ENCODE measurements at places on chromosomes 7 and 10.

- no peak for DNase-seq
These were observed 30.5 kb upstream of the SLC18A3 start for GRCh38 chr10:49579621-49580020.

DNA sequence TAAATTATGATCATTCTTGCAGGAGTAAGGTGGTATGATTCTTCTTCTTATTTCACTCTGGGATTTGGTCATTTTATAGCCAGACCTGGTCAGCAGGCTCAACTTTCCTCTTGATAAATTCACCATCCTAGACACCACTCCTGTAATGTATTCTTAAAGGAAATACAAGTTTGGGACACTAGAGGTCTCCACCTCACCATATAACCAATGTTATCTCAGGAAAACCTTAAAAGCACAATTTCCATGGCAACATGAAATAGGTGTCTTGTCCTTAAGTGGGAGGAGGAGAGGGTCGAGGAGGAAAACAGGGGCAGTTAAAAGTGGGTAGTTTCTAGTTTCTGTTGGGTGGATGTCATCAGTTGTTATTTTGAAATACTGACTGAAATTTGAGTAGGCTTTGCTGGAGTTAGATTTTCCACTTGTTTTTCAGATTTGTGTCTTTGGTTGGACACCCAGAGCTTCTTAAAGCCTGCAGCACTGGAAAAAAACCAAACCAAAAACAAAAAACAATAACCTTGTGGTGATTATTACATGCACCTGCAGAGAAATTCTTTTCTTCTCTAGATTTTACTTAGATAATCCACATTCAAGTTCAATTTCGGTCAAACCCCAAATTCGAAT is 163.1 kb downstream of the PRKCQ start:
- no peak for DNase-seq

GRCh38 chr7:148791546-148791945 is 92.5 kb downstream of the EZH2 start:
- DNase-seq: no peak

DNA sequence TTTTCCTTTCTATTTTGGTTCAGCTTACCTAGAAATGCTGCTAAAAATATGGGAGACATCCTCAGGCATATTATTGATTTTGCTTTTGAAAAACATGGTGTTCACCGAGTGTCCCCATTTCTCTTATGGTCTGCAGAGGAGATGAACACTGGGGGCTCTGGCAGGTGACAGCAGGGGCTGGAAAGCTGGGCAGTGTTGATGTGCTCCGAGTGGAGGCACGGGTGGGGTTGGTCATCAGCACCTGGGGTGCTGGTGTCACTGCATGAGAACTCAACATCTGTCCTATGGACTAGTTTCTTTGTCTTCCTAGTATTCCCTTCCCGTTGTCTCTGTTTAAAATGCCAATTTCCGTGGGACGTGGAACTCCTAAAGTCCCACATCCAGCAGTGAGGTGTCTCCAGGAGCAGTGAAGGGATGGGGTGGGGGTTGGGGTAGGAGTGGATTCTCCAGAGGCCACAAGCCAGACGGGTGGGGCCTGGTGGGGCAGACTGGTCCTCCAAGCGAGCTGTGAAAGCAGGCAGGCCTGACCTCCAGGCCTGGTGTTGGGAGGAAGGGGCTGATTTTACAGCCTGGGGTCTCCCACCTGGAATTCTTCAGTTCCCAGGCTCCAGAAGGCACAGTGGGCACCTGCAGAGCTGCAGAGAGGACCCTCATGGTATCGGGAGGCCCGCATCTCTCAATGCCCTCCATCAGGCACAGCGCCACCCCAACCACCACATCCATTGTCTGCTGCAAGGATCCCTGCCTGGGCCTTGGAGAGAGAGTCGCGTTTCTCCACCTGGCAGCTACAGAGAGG is 24.4 kb downstream of the ZNF775 start:
- DNase-seq: peak; percentile 39

DNA sequence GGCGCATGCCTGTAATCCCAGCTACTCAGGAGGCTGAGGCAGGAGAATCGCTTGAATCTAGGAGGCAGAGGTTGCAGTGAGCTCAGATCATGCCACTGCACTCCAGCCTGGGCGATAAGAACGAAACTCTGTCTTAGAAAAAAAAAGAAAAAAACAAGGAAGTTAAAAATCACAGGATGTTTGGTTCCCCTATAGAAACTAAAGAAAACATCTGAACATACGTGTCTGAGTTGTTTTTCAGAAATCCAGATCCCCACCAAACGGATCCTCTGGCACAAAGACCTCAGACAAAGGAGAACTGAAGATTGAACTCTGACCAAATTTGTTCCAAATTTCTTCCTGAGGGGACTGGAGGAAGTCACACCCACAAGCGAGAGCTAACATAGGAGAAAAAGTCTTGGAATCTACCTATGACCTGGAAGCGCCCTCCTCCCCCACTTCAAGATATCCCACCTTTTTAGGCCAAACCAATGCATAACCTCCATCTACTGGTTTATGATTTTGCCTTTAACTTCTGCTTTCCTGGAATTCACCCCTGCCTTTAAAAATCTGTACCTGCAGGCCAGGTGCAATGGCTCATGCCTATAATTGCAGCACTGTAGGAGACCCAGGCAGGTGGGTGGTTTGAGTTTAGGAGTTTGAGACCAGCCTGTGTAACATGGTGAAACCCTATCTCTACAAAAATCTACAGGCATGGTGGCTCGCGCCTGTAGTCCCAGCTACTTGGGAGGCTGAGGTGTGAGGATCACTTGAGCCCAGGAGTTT is 19.7 kb upstream of the SIRT1 start:
- no peak for DNase-seq

DNA sequence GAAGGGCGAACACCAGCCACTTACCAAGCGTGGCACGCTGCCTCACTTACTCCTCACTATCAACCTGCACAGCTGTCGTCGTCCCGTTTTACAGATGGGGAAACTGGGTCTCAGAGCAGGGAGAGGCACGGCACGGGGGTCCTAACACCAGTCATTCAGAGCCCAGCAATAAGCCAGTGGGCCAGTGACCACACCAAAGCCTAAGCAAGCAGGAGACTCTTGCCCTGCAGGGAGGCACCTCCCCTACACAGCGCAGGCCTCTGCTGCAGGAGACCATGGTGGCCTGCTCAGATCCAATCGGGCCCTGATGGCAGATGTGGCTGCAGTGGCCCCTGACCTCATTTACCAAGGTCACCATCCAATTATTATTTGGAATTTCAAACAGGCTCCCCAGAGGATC is 4.8 kb downstream of the SLIT1 start:
- DNase-seq: no peak

- DNase-seq: no peak
These were observed 37.3 kb upstream of the AKR1C2 start for GRCh38 chr10:5040781-5041470.

GRCh38 chr10:118531105-118531852 is 64.2 kb downstream of the PRLHR start:
- DNase-seq: no peak

DNA sequence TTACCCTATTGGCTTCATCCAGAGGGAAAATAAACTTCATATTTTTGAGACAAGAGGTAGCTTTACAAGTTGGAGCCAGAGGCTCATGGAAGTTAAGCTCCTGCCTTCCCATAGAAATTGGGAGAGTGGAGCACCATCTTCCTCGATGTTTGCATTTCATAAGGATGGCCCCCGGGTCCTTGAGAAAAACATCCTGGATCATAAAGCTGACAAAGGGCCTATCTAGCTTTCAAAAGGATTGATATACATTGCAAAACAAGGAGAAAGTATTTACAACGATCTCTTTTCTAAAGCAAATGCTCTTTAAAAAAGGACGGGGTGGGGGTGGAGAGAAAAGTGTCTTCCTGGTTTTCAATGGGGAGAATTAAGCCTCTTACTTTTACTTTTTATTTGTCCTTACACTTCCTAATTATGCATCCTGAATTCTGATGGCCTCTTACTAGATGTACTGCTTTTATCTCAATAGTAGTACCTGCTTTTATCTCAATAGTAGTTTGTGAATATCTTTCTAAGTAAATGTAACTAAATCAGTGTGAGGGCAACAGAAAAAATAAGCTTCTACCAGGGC is 65.6 kb downstream of the PTPRZ1 start:
- DNase-seq: no peak

- DNase-seq: no peak
These were observed 25.6 kb downstream of the CDK1 start for GRCh38 chr10:60803865-60804264.

DNA sequence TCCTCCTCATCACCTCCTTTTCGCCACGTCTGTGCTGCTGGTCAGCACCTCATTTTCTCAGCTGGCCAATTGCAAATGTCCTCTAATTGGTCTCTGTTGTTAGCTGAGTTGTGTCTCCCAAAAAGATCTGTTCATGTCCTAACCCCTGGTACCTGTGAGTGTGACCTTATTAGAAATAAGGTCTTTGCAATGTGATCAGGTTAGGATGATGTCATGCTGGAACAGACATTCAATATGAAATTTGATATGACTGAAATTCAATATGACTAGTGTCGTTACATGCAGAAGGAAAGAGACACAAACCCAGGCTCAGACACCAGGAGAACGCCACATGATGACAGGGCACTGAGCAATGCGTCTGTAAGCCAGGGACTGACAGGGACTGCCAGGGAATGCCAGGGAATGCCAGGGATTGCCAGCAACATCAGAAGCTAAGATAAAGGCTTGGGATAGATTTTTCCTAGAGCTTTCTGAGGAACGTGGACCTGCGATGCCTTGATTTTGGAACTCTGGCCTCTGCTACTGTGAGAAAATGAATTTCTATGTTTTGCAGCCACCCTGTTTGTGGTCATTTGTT is 77.5 kb upstream of the CXCL12 start:
- no peak for DNase-seq

DNA sequence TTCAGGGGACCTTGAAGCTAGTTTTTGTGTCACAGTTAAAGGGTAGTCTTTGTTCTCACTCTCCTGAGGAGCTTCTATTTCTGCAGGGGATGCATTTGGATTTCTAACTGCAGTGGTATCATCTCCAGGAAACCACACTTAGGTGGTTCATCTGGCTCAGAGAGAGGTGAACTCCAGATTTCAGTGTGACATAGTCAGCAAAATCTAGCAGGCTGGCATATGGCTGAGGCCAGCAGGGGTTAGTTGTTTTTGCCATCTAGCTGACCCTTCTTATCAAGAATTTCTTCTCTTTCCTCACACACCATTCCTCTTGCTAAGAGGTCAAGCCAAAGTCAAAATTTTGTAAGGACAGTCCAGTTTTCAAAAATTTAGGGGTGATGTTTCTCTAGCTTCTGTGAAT is 248.2 kb downstream of the REEP3 start:
- no peak for DNase-seq

DNA sequence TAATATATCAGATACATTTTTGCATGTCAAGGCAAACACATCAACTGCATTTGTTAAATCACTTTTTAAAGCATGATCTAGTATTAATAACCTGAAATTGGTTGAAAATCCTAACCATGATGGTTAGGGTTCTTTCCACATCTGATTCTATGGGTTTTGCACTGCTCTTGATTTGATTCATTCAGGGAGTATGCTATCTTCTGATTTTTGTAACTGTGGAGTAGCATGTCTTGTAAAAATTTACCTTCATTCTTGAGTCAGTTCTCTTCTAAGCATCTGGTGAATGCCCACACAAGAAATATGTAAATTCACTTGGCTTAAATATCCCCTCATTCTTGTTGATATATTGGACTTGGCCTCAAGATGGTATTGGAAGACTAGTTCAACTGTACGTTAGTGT is 178.7 kb downstream of the KLF6 start:
- no peak for DNase-seq

DNA sequence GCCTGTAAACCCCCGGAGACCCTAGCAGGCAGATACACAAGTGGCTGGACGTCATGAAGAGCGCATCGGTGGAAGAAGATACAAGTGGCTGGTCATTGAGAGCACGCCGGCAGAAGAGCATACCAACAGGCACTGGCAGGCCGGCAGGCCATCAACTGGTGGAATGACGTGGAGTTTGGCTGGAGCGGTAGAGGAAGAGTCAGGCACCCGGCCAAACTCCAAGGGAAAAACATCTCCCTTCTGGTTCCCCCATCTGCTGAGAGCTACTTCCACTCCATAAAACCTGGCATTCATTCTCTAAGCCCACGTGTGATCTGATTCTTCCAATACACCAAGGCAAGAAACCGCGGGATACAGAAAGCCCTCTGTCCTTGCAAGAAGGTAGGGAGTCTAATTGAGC is 113.4 kb upstream of the NPSR1 start:
- DNase-seq: no peak

DNA sequence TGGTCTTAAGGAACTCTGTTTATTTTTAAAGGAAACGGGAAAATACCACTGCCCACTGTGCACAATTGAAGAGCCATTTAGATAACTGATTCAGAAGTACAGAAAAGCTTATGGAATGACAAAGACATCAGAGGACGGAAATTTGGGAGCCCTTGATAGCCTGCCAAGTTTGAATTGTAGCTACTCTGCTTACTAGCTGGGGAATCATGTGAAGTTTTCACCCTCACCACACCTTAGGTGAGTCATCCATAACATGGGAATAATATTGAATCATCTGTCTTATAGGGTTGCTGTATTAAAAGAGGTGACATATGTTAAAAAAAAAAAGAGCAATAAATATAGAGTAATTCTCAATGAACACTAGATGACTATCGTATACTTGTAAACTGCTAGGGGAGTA is 1104.2 kb downstream of the GATA3 start:
- DNase-seq: no peak

Data from ecto neural progenitor cell (in vitro differentiated cells).